ENCODE measurements at places on chromosomes 4 and X.

DNA sequence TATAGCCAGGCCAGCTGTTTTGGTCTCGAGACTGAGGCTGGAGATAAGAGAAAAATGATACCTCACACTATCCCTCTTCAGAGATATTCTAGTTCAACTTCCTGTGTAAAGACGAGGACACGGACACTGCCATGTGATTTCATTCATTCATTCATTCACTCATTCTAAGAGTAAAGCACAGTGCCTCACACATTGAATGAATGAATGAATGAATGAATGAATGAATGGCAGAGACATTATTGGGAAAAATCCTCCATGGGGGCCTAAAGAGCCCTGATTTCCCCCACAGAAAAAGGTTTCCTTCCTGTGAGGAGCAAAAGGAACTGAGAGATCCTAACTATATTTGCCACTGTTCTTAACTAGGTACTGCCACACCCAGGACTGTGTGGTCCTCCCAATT is 183.4 kb upstream of the MAP3K15 start:
- DNase-seq, result no peak

GRCh38 chr4:6901669-6902317 is 7.8 kb upstream of the TBC1D14 start:
- DNase-seq, result no peak

GRCh38 chr4:172412851-172413580 is 599.8 kb downstream of the GALNTL6 start:
- DNase-seq, result no peak

DNA sequence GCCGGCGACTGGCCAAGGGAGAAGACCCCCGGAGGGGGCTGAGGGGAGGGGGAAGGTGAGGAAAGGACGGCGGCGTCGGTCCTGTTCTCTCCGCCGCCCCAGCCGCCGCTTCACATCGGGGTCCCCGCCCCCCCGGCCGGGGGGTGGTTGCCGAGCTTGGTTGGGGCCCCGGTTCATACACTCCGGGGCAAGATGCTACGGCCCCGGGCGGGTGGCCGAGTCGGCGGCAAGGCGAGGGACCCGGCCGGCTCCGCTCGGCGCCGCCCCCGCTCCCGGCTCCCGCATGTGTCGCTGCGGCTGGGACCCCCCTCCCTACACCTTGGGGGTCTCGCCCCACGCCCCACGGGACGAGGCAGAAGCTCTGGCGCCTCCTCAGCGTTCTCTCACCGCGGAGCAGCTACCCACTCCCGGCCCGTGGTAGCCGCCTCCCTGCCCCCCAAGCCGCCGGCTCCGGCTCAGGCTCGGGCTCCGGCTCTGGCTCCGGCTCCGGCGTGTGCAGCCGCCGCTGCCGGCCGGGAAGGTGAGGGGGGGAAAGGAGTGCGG is 461 bp downstream of the FBXW7 start:
- DNase-seq, result no peak

GRCh38 chr4:25178838-25179261 is 18.6 kb upstream of the SEPSECS start:
- no peak for DNase-seq

- DNase-seq, result no peak
Observed at GRCh38 chr4:146442801-146443200, 78.9 kb downstream of the SLC10A7 start.

- DNase-seq, result no peak
Observed at GRCh38 chr4:140153419-140153717, 616 bp downstream of the MAML3 start.

DNA sequence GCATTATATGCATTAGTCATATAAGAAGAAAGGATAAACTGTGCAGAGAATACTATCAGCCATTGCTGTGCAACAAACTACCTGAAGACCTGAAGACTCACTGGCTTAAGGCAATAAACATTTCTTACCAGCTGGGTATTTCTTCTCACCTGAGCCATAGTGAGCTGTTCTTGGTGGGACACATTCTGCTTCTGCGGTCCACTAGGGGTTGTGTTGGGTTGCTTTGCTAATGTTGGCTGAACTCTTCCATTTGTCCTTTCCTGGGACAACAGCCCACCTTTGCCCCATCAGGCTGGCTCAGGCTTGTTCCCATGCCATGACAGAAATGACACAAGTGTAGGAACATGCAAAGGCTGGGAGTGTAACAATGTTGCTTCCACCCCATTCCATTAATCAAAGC is 388.6 kb downstream of the PCDH7 start:
- no peak for DNase-seq

DNA sequence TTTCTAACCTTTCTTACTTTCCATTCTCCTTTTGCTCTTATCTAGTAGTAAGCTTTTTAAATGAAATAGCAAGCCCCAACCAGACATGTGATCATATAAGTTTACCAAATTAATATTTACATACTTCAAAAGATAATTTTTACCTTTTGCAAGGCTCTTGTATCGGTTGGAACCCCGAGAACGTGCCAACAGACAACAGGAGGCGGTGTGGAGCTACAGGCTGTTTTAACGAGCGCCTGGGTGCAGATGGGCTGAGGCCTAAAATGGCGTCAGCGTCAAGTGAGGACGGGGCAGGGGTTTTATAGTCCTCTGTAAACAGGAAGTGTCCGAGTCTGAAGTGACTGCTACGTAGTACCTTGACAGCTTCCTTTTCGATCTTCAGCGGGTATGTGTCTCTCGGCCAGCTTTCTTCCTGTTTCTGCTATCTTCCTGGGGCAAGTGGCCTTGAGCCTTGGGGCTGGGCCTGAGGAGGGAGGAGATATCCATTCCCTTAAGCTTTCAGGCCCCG is 342.7 kb downstream of the GALNTL6 start:
- no peak for DNase-seq

DNA sequence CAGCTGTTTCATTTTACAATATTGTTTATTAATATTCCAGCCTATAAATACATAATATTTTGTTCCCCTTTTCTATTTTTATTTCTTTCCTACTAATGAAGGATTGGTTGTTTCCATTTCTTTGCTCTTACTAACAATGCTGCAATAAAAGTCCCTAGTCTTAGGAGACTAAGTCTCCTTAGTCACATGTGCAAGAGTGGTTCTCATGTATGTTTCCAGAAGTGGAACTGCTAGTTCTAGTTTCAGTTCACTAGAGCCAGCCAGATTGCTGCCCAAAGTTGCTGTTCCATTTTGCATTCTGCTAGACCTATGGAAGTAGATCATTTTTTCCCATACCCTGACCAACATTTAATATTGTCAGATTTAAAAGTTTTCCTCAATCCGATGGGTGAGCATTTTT is 44.3 kb downstream of the CNGA1 start:
- DNase-seq, result no peak

DNA sequence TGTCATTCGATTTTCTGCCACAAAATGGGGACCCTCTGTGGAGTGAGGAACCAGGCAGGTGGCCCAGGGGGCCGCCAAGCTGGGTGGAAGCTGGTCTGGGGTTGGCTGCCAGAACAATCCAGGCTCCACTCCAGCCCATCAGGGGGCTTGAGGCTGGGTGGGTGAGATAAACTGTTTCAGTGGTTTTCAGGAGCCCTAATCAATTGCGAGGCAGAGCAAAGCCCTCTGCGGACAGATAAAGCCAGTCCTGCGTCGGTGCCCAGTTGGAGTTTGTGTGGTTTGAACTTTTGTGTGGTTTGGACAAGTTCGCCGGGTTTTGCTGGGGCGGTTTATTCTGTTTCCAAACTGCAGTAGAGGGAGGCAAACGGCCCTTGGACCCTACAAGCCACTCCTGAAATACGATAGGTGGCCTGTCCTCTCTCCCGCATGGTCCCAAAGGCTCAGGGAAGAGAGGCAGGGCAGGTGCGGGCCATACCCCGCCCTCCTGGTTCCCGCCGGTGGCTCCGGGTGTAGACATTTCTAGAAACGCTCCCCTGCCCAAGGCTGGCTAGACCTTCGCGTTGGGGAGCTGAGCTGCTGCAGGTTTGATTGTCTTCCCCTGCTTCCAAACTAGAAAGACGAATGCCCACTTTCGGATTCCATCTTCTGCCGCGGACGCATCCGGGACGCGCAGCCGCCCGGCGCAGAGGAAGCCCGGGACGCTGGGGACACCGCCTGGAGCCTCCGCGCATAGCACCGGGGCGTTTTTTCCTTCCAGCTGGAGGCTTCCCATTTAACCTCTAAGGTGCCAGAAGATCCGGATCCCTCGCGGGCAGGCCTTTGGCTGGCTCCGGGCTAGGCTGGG is 169.0 kb upstream of the BCOR start:
- peak; percentile 59 for DNase-seq

DNA sequence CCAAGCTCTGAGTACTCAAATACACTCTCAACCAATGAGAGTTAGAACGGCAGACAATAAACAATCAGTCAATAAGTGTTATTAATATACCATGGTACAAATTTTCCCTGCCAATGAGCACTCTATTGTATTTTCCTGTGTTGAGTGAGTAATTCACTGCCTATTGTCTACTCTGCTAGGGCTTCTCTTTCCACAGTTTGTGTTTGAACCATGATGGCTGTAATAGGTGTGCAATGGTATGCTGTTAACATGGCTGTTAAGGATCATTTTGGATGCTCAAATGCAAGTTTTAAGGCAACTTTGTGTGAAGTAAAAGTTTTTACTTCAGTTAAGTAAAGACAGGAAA is 41.2 kb downstream of the RPS6KA3 start:
- DNase-seq, result no peak

GRCh38 chr4:69057620-69058409 is 38.5 kb upstream of the UGT2B7 start:
- no peak for DNase-seq

GRCh38 chrX:24282381-24283126 is 31.3 kb downstream of the SUPT20HL2 start:
- DNase-seq, result no peak

DNA sequence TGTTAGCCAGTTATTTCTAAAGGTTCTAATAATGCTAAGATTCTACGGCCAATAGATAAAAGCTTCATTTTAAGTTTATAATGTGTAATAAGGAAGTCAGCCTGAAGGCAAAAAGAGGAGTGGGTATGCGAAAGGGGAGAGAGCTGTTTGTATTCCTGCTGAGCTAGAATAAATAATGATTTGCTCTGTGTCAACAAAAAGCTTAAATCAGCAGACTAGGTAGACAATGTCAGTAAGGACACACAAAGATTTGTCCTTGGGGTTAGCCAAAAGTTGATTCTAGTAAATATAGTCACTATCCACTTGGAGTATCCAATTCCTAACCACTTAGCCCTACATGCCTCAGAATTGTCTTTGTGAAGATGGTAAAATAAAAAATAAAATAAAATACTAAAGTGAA is 90.3 kb upstream of the GRIA3 start:
- no peak for DNase-seq

DNA sequence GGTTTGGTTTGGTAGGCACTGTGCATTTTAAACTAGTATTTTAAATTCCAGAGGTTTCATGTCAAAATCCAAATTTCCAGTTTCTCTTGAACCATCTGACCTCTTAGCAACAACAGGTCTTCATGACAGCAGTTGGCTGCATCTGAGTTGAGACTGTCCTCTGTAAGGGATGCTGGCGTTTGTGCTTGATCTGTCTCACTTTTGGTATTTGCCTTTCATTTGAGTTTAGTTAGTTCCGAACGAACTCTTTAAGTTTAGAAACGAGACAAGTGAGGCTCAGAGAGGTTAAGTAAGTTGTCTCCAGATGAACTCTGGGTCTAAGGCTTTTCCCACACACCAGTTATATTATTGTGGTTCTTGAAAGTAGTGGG is 29.1 kb downstream of the SPARCL1 start:
- no peak for DNase-seq

DNA sequence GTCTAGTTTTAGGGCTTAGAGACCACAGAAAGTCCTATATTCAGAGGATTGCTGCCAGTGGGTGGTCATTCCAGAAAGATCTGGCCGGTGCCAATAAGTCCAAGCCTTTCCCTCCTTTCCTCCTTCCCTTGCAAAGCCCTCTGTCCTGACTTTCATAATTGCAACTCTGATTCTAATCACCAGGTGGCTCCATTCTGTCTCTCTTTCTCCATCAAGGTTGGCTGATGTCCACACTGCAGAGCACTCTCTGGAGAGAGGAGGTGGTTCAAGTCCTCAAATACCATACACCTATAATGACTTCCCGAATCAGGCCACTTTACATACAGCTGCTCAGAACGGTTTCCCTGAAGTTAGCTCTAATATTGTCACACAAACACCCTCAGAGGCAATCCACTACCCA is 22.4 kb upstream of the ARMCX4 start:
- no peak for DNase-seq

DNA sequence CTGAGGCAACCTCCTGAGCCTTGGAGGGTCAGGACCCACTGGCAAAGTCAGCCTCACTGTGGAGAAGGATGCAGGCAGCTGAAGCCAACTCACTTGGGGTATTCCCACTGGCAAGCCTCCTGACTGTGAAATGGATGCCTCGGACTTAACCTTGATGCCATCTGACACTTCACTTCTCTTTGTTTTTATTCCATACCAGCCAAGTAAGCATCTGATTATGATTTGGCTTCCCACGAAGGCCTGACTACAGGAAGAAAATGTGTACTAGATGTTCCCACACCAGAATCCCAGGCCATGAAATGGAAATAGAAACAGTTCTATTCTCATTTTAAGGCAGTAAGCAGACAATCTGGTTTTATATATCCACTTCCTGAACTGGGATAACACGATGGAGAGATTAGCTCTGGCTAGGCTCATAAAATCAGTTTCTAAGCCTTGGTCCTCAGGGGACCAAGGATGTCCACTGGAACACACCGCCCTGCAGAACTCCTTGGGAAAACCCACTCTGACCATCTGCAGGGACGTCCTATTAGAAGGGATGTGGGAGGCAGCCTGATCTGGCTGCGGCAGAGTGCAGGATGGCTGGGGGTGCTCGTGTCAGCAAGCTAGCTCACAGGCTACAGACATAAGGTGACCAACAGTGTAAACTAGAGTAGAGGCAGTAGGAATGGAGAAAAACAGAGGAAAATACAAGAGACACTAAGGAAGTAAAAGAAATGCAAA is 89.3 kb downstream of the TSPAN5 start:
- no peak for DNase-seq

DNA sequence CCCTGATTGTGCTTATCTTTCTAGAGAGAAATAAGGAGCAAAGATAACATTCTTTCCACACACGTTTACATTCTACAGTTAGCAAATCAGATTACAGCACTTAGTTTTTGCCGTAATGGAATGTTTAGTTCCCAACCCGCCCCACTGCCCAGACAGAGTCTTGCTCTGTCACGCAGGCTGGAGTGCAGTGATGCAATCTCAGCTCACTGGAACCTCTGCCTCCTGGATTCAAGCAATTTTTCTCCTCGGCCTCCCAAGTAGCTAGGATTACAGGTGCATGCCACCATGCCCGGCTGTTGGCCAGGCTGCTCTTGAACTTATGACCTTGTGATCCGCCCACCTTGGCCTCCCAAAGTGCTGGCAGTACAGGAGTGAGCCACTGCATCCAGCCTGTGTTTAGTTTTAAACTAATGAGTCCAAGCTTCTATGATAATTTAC is 8.4 kb upstream of the PRPS1 start:
- no peak for DNase-seq

- no peak for DNase-seq
Observed at GRCh38 chr4:5112333-5113095, 61.2 kb downstream of the STK32B start.

DNA sequence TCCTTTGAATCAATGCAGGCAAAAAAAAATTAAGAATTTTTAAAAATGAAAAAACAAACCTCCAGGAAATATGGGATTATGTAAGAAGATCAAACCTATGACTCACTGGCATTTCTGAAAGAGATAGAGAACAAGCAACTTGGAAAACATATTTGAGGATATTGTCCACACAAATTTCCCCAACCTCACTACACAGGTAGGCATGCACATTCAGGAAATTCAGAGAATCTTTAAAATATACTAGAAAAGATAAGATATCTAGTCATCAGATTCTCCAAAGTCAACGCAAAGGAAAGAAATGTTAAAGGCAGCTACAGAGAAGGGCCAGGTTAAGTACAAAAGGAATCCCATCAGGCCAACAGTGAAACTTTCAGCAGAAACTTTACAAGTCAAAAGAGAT is 85.6 kb downstream of the ANTXR2 start:
- DNase-seq, result no peak

All from activated CD4-positive, alpha-beta T cell treated with anti-CD3 and anti-CD28 coated beads, Interleukin-2, amount 50 U/mL, for 48 hours (primary cell).